NCI-H1092 treated with DMSO at 0.1 percent for 48 hours (cell line): ENCODE measurements at places on chromosomes 3 and 15.

DNA sequence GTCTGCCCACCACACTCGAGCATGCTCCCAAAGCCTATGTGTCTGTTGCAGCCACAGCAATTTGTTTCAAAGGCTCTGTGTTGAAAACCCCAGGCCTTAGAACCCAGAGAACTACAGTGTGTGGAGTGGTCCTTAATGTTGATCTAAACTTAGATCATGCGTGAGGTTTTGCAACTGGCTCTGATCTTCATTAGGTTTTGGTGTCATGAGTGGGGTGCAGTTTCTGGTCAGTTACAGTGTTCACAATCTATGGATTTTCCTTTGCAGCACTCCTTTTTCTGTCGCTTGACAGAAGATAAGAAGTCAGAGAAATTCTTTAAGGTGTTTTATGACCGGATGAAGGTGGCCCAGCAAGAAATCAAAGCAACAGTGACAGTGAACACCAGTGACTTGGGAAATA lies 213.0 kb upstream of the BHLHE40 start:
- DNase-seq = no peak

- no peak for DNase-seq
Measured at GRCh38 chr3:126880901-126881300, 102.0 kb upstream of the PLXNA1 start.

GRCh38 chr3:102024270-102024904 lies 175.1 kb downstream of the NFKBIZ start:
- DNase-seq = no peak

DNA sequence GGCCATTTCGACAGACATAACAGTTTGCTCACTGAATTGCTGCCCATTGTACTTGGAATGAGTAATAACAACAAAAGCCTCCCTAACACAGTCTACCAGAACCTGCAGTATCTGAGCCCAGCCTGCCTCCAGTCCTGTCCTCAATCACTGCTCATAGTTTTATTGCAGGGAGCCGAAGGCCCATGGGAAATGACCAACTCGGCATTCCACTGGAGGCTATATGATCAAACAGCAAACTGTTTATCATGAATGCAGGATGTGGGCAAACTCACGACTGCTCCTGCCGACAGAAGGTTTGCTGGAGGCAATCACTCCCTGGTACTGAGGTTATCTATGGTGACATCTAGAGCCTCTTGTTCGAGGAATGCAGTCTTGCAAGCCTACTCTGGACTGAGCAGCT lies 46.3 kb downstream of the LSM3 start:
- DNase-seq = no peak

GRCh38 chr15:75732809-75733451 lies 20.3 kb upstream of the CSPG4 start:
- DNase-seq = peak; percentile 45

GRCh38 chr3:127406309-127407025 lies 118.6 kb upstream of the PRR20G start:
- DNase-seq = no peak

GRCh38 chr15:75025107-75025506 lies 1.7 kb downstream of the PPCDC start:
- no peak for DNase-seq

GRCh38 chr3:36942638-36943248 lies 2.1 kb downstream of the TRANK1 start:
- DNase-seq = no peak

GRCh38 chr3:85801955-85802354 lies 843.2 kb downstream of the CADM2 start:
- peak; percentile 77 for DNase-seq

- DNase-seq = peak; percentile 22
Measured at GRCh38 chr3:175606650-175607318, 747.6 kb downstream of the NAALADL2 start.

DNA sequence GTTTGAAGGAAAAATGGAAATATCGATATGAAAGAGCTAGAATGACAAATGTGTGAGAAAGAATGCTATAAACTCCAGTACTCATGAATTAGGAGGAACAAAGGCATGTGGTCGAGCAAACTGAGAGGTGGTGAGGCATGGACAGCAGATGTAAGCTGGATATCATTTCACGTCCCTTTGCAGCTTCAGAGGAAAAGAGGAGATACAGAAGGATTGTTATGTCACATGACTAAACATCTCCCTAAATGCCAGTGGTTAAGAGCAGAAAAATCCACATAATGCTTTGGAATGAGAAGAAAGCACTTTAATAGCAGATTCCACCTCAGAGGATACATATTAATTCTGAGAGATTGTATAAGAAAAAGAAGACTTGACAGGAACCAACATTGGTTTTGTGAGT lies 248.7 kb downstream of the ZIC4 start:
- DNase-seq = no peak

DNA sequence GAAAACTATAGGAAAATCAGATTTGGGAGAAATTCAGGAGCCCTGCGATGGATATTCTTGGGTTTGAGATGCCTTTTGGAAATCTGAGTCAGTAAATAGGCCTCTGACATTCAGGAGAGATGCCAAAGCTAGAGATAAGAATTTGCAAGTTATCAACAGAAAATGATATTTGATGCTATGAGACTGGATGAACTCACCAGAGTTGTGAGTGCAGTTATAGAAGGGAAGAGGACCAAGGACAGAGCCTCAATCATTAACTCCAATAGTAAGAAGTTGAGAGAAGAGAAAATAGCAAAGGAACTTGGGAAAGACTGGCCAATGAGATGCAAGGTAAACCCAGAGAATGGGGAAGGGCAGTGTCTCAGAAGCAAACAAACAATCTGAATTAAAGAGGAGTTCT lies 7.9 kb upstream of the ANO10 start:
- DNase-seq = no peak

DNA sequence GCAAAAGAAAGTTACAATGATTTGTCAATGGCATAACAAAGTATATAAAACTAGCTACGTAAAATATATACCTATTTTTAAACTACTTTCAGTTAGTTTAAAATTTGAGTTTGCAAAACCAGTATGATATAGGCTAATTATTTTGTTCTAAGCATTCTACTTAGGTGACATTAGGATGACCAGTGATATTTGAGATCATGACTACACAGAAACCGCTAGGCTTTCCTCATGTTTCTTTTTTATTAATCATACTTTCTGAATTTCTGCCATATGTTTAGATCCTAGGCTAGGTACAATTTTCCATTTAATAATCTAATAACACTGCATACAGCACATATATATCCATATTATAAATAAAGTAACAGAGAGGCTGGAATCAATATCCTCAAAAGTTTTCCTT lies 52.4 kb upstream of the XRN1 start:
- DNase-seq = no peak

GRCh38 chr3:142902356-142902755 lies 13.5 kb upstream of the PCOLCE2 start:
- DNase-seq = no peak

DNA sequence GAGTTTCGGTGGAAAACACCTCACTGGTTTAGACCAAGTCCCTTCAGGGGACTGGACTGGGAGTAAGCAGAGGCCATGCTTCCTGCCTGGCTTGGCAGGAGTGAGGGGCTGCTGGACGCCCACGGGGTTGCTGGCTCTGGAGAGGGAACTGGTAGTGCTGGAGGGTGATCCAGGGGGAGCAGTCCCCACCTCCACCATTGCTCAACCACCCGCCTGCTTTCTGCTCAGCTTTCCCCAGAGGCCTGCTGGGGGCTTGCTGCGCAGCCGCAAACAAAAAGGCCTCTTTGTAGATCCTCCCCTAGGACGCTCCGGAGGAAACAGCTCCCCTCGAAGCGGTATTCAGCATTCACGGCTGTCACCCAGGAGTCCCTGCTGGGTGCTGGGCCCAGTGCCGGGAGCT lies 33.5 kb downstream of the EBLN2 start:
- no peak for DNase-seq

DNA sequence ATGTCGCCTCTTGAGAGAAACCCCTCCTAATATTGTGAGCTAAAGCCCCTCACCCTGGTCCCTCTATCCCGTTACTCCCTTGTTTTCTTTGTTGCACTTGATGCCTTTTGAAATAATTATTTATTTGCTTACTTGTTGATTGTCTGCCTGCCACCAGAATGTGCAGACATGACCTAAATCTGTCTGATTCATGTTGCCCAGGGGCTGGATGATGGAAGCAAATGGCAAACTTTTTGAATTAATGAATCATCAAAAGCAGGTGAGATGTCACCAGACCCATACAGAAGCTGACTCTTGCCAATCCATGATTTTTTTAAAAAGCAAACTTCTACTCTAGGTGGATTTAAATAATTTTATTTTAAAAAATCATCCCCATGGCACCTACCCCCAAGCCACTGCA lies 49.3 kb downstream of the GRIP2 start:
- no peak for DNase-seq

DNA sequence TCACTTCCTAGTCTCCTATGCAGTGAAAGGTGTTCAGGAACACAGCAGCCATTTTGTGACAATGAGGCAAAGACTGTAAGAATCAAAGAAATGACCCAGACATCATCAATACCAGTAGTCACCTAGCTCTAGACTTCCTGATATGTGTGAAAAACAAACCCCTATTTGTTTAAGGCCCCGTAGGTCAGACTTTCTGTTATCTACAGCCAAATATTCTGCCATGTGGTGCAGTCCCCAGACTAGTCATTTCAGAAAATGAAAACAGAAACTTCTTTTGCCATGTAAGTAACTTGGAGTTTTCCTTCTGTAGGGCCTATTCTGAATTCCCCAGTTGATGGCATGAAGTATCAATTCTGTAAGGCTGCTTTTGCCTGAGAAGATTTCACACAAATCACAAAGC lies 181.7 kb upstream of the SNTN start:
- no peak for DNase-seq

DNA sequence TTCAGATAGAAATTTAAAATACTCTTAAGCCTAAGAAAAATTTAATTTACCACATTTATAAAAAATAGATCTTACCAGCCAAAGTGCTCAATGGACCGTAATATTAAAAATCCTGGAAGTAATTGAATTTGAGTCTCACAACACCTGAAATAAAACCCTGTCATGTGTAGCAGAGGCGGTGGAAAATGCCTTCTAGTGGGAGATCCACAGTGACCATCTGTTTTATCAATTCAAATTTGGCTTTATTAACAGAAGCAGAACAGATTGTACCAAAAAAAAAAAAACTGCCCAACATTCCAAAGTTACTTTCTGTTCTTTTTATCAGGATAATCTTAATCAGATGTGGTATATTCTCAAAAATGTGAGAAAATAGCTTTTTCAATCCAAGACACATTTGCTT lies 71.7 kb downstream of the DMXL2 start:
- DNase-seq = no peak

- no peak for DNase-seq
Measured at GRCh38 chr3:89049119-89049518, 58.3 kb upstream of the EPHA3 start.

GRCh38 chr3:128281056-128281455 lies 127.8 kb downstream of the EEFSEC start:
- no peak for DNase-seq

- no peak for DNase-seq
Measured at GRCh38 chr3:24483873-24484272, 10.8 kb downstream of the THRB start.

DNA sequence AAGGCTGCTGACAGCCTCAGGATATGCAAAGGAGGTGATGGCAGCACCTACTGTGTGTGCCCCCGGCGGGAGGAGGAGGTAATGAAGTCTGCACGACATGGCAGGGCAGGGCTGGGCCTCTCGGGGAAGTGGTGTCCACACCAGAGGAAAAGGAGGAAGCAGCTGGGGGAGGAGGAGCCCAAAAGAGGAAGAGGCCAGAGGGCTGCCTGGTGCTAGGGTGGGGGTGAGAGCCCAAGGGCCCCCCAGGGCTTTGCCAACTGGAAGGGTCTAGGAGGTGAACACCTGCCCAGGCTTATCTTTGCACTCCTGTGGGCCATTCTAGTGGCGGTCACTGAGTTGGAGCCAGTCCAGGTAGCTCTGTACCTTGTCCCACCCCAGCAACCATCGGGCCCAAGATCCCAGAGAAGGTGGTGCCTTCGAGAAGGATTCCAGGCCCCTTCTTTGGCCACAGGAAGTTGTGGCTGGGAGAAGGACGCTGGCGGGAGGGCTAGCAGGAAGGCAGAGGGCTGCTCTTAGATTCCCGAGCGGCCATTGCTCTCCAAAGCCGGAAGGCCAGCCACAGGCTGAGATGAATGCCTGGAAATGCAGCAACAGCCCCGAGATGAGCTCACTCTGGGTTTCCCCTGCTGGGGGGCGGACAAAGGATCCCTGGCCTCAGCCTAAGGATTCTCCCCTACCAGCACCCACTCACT lies 7.0 kb downstream of the GNAI2 start:
- DNase-seq = no peak

DNA sequence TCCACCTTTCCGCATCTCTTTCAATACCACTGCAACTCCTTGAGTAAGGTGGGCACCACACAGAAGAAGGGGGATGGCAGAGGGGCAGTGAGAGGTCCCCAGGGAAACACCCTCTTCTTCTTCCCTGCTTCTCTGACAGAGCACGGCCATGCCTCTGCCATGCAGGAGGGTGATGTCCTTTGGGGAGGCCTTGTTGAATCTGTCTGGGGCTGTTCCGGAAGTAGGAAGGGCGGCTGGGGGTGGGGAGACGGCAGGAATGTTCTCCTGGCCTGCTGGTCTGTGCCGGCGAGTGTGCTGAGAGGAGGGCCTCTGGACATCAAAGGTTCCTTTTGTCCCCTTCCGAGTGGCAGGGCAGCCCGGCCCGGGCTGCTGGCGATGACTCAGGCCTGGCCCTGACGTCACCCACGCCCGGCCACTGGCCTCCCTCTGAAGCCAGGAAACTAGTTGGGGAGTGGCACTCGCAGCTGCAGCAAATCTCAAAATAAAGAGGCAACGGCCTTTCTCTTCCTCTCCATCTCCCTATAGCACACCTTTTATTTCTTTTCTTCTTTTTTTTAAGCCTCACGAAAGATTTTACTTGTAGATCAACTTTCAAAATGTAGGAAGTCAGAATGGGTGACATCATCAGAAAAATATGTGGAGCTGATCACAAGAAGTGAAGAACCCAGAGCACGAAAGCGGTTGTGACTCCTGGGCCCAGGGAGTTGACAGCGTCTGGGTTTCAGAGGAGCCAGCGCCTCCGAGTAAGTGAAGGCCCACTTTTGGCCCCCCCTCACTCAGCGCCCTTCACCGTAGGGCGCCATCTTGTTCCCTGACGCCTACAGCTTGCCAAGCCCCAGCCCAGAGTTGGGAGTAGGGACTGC lies at the start of gene ZBTB38:
Gene ZBTB38, plus strand, starts transcription at position 443 of the 863 bp plus-strand sequence. CDS start 73,885 bp downstream, outside the sequence.
- DNase-seq = no peak

DNA sequence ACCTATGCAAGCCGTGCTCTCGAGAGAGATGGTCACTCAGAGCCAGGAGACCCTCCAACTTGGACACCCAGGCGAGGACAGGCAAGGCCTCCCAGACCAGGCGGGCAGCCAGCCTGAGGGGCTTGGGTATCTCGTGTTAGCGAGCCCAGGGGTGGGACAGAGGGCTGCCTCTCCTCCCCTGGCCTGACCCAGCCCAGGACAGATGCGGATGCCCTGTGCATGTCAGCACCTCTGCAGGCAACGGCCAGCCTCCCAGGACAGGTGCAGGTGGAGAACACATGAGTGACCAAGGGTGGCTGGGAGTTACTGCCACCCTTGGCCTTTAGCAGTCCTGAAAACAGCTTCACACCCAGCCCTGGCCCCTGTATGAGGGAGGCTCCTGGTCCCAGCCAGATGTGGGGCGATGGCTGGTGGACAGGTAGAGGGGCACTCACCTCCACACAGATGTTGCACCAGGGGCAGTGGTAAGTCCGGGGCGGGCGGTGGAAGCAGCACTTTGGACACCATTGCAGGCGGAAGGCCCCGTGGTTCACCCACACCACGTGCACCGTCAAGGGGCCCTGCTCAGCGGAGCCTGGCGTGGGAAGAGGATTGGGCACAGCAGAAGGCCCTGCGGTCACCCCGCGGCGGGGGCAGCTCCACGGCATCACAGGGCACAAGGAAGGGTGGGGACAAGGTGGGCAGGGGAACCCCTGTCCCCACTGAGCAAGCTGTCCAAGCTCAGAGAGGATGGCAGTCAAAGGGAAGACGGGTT lies 2.1 kb downstream of the ZDHHC19 start:
- DNase-seq = no peak

- DNase-seq = no peak
Measured at GRCh38 chr15:45804028-45804427, 169.2 kb downstream of the SQOR start.
